ENCODE measurements at places on chromosomes 16 and 17.
A peak's percentile ranks its signal among the peaks of the same experiment; 100 is the strongest.

DNA sequence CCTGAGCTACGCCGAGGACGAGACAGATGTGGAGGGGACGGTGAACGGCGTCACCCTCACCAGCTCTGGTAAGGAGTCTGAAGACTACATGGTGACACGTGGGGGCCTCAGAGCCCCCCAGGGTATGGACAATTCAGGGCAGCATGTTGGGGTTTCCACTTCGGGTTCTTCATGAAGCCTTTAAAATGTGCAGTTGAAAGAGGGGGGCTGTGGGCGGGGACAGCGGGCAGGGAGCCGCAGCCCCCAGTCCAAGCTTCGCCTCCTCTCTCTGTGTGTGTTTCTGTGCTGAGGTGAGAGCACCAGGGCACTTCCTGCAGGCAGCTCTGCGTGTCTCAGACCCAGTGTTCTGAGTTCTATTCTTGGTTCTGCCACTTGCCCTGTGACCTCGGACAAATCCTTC lies 24.0 kb downstream of the NMRAL1 start:
- DNase-seq = no peak

GRCh38 chr17:1231456-1231855 lies 38.8 kb upstream of the BHLHA9 start:
- no peak for DNase-seq

DNA sequence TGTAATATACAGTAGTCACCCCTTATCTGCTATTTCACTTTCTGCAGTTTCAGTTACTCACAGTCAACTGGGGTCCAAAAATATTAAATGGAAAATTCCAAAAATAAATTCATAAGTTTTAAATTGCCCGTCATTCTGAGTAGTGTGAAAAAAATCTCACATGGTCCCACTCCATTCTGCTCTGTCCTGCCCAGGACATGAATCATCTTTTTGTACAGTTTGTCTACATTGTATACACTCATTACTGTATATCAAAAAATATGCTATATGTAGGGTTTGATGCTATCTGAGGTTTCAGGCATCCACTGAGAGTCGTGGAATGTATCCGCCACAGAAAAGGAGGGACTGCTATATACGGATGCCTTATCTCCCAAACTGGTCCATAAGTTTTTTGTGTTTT lies 16.0 kb upstream of the APPBP2 start:
- DNase-seq = no peak

- peak; percentile 39 for DNase-seq
These were observed 13.0 kb downstream of the TLE7 start for GRCh38 chr16:71428883-71429282.

DNA sequence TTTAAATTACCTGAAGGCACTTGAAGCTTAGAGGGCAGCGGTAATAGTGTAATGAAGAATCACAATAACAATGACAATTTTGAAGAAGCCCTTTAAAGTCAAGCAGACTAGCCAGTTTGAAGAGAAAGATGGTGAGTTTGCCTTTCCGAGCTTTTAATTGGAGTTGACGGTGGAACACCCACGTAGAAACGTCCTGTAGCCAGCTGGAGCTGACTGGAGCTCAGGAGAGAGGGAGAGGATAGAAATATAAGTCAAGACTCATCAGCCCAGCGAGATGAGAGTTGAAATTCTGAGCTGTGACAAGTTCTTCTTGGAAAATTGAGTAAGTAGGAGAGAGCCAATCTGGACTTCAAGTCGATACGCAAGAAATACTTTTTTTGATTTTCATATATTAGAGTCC lies 91.7 kb upstream of the CACNG3 start:
- DNase-seq = no peak
